Central memory CD4-positive, alpha-beta T cell (primary cell): ENCODE measurements at places on chromosomes 6 and 20.

- no peak for DNase-seq
Observed at GRCh38 chr20:54257071-54257816, 49.4 kb downstream of the PFDN4 start.

GRCh38 chr6:139932671-139933070, 558.2 kb upstream of the CITED2 start:
- no peak for DNase-seq

GRCh38 chr20:17617868-17618672, 48.2 kb downstream of the DSTN start:
- no peak for DNase-seq

GRCh38 chr6:156910938-156911337, 133.8 kb downstream of the ARID1B start:
- no peak for DNase-seq

GRCh38 chr6:15421945-15422733, 176.3 kb downstream of the JARID2 start:
- DNase-seq: no peak

DNA sequence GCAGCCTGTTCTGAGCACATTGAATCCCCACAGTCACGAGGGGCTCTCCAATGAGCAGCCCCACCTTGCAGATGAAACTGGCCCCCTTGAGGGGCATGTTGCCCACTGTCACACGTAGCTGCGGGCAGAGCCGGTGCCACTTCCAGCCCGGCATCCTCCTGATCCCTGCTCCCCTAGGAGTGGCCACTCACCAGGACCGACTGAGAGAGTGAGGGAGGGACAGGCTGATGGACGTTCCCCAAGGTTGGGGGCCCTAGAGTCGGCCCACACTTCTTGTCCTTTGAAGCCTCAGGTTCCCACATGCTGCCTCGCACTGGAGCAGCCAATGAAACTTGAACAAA, 10.5 kb downstream of the ENTPD6 start:
- no peak for DNase-seq

- no peak for DNase-seq
Observed at GRCh38 chr6:2426561-2427340, 181.3 kb upstream of the GMDS start.

- no peak for DNase-seq
Observed at GRCh38 chr20:38829296-38829875, 23.9 kb downstream of the PPP1R16B start.

DNA sequence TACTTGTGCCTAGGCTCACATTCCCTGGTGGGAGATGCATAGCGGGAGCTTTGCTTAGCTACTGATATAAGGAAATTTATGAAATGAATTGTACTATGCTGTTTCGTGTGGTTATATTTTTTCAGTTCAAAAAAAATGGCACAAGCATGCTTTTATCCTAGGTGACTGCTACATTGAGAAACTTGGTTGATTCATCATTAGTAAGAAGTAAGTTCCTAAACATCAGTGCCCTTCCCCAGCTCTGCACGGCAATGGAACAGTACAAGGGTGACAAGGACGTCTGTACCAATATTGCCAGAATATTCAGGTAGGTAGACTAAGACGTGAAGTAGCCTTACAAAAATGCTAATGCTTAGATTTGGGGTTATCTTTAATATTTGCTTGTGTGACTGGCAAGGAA, 79.7 kb downstream of the ARMC2 start:
- DNase-seq: no peak

DNA sequence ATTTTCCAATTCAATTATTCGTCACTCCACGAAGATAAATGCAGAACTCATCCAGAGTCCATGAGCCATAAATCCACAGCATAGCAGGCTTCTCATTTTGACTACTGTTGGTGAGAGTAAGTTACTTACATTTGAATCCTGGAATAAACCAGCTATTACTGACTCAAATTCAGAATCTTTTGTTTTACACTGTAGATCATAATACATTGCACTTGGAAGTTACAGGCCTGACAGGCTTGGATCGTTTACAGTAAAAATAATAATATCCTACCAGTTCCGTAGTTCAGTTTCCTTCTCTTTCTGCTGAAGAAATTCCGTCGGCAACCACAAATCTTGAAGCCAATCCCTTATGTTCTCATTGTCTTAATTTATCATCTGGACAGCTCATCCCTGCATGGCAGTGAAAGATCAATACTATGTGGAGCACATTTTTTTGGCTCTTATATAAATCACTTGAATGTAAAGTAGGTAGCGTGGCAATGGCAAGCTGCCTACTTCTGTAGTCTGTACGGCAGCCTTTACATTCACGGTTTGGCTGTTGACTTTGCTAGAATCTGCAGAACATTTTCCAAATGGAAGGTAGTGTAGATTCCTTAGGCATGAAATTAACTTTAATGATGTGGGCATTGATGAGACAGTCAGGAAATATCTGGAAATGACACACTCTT, 142.9 kb downstream of the WDR27 start:
- DNase-seq: no peak

DNA sequence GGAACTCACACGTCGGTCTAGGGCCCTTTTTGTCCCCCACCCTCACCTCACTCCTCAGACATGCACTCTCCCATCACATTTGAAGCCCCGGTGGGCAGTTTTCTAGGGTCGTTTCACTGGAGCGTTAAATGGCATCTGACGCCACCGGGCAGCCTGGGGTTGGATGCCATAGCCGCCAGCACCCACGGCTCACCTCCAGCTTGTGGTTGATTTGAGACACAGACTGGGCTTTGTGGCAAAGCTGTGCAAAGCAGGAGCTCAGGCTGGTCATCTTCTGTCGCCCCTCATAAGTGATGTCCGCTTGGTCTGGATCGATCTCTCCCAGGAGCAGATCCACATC, 530 bp downstream of the GOPC start:
- DNase-seq: peak; percentile 2

DNA sequence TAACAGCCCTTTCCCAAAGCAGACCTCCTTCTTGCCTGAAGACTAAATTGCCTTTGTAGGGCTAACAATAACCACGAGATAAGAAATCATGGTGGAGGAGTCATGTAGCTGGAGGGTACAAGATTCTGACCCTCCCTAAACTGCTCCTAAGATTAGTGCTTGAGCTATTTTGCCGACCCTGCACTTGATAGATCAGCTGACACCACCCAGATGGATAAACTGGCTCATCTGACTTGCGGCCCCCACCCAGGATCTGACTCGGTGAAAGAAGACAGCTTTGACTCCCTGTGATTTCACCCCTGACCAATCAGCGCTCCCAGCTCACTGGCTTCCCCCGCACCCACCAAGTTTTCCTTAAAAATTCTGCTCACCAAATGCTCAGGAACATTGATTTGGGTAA, 57.6 kb upstream of the UNC93A start:
- no peak for DNase-seq

DNA sequence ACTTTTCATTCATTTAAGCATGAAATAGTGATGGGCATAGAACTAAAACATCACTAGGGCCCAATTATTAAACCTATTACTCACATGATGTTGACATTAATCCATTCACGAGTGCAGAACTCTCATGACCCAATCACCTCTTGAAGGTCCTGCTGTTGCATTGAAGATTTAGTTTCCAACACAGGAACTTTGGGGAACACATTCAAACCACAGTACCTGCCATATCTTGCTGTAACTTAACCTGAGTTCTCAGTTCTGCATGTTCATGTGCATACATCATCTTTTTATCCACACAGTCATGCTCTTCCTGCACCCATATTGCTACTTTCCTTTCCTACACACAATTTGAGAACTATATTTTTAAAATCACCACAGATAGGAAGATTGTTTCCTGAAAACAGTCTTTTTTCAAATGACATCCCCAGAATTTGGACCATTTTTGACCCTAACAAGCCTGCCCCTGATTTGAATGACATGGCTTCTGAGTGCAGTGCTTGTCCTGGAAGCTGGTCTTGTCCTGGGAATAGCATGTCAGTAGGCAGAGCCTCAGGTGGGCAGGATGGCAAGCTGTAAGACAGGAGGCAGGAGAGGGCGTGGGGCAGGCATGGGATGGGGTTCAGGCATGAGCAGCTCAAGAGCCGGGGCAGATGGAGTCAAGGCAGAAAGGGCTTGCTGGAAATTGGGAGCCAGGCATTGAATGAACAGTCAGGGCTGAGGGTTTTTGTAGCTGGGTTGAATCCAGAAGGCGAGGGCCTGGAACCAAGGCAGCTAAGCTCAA, 49.2 kb upstream of the FOXC1 start:
- no peak for DNase-seq

GRCh38 chr6:89302936-89303335, 12.2 kb downstream of the GABRR2 start:
- DNase-seq: no peak

DNA sequence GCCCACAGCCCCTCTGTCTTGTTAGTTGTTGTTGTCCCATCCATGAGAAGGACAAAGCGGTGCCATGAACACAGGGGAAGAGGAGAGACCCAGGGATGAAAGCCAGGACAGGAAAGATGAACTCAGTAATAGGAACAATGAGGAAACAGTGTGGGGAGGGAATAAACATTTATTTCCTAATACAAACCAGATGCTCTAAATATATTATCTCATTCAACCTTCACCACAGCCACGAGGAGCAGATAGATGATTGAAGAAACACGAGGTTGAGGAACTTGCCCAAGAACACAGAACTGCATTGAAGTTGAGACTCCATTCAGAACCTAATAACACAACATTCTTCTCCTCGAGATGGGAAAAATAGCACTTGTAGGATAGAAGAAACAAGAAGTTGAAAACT, 53.0 kb upstream of the AIG1 start:
- DNase-seq: no peak

DNA sequence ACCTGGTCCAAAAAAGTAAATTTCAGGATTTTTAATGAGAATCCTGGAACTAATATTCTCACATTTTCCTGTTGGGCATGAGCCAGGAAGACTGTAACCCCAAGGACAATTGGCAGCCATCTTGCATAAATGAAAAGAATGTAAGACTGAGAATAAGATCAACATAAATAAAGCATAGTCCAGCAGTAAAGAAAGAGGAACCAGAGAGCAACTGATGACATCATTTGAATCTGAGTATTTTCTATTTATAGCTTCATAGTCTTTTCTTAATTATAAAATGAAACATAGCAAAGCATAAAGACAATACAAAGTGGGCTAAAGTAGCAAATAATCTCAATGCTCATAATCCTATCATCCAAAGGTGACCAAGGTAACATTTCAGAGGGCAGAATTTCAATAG, 26.6 kb upstream of the FBXL4 start:
- DNase-seq: no peak

GRCh38 chr6:159359581-159360297, 190.5 kb downstream of the FNDC1 start:
- no peak for DNase-seq

GRCh38 chr6:154916857-154917256, 78.3 kb upstream of the TIAM2 start:
- DNase-seq: no peak

GRCh38 chr20:43584448-43585136, 6.1 kb upstream of the IFT52 start:
- no peak for DNase-seq
